Substantia nigra (tissue), 51 donors: ENCODE measurements at places on chromosomes 12 and 14.

DNA sequence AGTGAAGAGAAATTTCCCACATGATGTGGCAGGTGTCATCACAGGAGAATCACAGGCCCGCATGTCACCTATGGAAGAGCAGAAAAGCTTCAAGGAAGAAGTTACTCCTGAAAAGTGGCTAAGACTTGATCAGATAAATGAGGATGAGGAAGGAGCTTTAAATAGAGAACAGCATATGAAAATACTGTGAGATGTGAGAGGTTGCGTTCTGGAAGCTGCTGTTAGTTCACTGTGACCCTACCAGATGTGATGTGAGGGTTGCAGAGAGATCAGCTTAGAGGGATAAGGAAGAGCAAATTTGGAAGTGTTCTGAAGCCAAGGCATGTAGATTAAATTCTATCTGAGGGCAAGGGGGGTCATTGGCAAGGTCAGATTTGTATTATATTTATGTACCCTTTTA, 17.1 kb downstream of the ERP27 start:
- DNase-seq: no peak

DNA sequence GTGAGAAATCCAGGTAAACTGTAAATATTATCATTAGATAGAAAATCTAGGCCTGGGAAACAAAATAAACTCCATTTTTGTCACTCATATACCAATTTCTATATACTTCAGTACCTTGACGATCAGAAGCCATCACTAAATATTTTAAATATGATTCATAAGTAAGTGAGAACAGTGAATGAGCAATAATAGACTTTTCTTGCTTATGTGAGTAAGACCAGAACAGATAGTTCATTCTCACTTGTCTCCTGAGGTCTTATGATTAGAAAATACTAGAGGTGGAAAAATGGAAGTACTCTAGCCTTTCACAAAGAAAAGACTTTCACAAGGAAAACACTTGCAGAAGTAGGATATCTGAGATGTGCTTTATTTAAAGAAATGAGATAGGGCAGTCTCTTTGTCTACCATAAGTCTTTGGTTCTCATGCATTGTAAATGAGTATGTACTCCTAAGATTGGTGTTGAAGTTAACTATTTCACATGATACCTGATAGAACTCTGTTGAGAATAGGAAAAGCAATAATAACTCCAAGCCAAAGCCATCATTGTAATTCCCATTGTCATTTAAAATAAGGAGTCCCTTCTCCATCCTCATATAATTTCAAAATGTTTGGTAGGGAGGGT, 10.1 kb upstream of the SMCO3 start:
- no peak for DNase-seq

GRCh38 chr12:100643246-100643645, 69.8 kb downstream of the GAS2L3 start:
- no peak for DNase-seq

DNA sequence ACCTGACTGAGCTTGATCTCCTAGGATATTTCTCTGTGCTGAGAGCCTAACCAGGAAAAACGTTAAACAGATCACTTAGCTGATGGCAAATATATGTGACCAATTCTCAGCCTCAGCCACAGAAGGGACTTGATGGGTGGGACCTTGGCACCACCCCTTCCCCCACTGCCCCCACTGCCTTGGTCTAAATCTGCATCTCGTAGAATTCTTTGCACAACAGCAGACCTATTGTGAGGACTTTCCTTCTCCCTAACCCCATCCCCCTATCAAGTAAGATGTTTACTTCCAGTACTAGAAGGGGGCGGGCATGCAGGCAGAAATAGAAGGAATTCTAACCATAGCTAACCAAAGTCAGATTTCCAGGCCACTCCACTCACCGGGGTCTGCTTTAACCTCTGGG, 313.2 kb downstream of the PCNX1 start:
- DNase-seq: no peak

GRCh38 chr12:70849265-70849960, 71.1 kb downstream of the PTPRR start:
- no peak for DNase-seq

GRCh38 chr12:30613119-30613830, 82.4 kb downstream of the IPO8 start:
- no peak for DNase-seq

DNA sequence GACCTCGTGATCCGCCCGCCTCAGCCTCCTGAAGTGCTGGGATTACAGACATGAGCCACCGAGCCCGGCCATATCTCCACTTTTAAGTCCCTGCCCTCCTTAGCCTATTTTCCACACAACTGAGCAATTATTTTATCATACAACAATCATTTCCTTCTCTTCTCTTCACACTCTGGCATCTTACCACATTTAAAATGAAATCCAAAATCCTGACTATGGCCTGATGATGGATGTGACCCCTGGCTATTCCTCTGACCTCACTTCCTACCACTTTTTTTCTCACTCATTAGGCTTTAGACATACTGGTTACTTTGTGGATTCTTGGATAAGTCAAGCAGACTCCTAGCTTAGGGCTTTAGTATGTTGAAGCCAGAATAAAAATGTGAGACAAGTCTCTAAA, 21.9 kb upstream of the EID3 start:
- DNase-seq: no peak

DNA sequence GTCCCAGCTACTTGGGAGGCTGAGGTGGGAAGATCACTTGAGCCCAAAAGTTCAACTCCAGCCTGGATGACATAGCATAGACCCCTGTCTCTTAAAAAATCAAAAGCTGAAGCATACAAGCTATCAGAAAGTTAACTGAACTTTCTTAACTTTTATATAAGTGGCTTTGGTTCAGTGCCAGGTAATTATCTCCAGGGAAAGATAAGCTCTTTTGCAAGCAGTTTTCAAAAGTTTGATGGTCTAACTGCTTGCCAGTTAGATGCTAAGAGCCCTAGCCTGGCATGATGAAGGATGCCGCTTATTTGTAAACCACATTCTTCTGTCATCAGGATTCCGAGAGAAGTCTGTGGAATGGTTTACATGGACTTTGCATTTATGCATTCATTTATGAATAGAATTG, 409.1 kb downstream of the AEBP2 start:
- no peak for DNase-seq

GRCh38 chr14:91163316-91163715, 49.4 kb downstream of the DGLUCY start:
- no peak for DNase-seq

DNA sequence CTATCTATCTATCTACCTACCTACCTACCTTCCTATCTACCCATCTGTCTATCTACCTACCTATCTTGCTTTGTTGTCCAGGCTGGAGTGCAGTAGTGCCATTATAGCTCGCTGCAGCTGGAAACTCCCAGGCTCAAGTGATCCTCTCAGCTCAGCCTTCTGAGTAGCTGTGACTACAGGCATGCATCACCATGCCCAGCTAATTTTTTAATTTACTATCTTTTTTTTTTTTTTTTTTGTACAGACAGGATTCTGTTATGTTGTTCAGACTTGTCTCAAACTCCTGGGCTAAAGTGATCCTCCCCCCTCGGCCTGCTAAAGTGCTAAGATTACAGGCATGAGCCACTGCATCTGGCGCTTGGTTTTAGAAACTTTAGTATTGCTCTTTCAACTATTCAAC, 762.4 kb downstream of the SLC6A15 start:
- DNase-seq: no peak

DNA sequence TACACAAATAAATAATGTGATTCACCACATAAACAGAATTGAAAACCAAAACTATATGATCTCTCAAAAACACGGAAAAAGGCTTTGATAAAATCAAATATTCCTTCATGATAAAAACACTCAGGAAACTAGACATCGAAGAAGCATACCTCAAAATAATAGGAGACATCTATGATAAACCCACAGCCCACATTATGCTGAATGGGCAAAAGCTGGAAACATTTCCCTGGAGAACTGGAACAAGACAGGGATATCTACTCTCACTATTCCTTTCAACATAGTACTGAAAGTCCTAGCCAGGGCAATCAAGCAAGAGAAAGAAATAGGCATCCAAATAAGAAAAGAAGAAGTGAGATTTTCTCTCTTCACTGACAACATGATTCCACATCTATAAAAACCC, 371.5 kb upstream of the ATXN7L3B start:
- no peak for DNase-seq

DNA sequence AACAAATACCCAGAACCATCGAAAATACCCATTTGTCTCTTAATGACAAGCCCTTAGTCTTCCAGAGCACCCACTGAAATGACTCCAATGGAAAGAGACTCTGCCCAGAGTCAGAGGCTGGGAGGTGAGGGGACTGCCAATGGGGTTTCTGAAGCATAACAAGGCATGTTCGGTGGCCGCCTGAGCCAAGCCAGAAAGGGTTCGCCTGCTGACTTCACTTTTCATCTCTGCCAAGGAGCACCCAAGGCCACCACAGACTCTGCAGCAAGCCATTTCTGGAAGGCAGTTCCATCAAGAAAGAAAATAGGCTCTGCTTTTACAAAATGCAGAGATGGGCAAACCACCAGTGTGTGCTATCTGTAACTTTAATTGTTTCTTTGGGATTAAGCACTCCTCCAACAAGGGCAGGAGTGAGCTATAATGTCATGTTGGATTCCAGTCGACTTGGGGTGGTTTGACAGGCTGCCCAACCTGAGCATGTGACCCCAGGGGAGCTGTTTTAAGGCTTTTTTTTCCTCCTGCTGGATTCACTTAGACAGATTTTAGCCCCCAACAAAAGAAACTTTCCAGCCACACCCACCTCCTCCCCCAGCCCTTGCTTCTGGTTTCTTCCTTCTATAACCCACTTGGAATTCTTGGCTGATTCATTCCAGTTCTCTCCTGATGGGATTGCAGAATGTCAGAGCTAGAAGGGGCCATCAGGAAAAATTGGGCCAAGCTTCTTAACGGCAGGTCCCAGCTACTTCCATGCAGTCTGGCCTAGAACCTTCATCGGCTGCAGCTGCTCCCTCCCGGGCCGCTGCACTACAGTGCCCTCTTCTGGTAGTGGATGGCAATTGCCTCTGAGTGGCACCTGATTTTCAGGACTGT, 24.1 kb downstream of the CKAP4 start:
- peak; percentile 9 for DNase-seq

- DNase-seq: no peak
These were observed 369.3 kb downstream of the NUAK1 start for GRCh38 chr12:105769486-105769885.

GRCh38 chr12:116609319-116610114, 50.3 kb downstream of the MAP1LC3B2 start:
- DNase-seq: no peak

DNA sequence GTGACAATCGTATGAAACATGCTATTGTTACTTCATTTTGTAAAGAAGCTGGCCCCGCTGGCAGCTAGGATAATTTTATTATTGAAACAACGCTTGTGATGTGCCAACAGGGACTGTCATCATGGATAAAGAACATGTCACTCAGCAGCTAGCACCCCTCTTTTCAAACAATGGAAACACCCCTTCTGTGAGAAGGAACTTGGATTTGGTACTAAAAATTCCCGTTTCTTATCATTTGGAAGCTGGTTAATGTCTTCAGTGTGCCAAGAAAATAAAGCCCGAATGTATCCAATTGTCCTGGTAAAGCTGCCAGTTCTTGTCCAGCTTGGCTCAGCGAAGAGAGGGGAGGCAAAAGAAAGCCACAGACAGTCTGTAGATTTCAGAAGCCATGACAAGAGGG, 186.6 kb downstream of the PHLDA1 start:
- DNase-seq: no peak

- no peak for DNase-seq
These were observed 97.1 kb upstream of the PRICKLE1 start for GRCh38 chr12:42686514-42687172.

GRCh38 chr14:101361044-101361443, 200.3 kb upstream of the DIO3 start:
- no peak for DNase-seq

- no peak for DNase-seq
These were observed 13.9 kb downstream of the ACVRL1 start for GRCh38 chr12:51921017-51921725.

DNA sequence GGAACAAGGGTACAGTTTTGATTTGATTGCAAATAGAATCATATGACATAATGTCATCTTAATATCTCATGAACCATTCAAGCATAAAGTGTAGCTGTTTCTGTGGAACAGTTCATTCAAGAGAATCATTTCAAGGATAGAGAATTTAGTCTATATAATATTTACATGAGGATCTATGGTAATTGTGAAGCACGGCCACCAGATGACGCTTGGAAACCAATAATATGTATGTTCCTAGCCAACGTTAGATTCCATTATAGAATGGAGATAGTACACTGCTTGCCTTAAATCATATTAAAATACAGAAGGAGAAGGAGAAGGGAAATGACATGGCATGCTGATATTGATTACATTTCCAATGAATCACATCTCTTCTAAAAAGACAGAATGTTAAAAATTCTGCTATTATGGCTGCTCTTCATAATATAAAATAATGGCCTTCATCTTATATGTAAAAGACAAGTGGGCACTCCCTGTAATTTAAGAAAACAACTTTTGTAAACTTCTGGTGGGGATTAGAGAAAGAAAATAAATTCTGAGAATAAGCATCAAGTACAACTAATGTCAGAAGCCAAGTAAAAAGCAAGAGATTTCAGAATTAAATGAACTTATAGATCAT, 351.0 kb downstream of the NAV3 start:
- DNase-seq: no peak

GRCh38 chr12:67772267-67773169, 124.0 kb downstream of the DYRK2 start:
- DNase-seq: no peak

- no peak for DNase-seq
These were observed 40.1 kb downstream of the VDR start for GRCh38 chr12:47864646-47865235.

DNA sequence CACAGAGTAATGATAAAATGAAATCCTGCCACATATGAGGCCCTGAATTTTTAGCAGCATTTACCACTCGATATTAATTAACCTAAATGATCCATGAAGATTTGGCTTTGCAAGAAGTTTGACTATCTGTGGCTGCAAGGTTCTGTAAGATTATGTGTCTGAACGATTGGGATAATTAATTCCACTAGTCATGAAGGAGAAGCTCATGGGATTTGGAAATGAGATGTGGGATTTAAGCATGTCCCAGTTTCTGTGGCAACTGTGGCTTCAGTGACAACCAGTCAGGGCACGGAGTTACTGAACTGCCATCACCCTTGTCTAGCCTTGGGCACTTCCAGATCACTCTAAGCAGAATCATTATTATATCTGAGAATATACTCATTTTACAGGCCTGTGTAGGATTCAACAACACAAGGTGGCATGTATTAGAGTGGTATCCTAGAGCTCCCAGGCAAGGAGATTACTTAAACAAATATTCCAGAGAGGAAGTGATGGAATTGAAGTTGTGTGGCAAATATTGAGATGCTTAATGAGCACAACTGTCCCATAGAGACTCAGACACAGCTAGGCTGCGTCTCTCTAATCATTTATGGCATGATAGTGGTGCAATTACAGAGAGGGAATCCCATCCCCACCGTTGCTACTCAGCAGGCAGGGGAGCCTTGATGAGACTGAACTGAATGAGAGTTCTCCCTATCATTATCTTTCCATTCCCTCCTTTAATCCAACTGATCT, 205.0 kb upstream of the KRR1 start:
- no peak for DNase-seq
